ENCODE measurements at places on chromosomes 4 and X.

DNA sequence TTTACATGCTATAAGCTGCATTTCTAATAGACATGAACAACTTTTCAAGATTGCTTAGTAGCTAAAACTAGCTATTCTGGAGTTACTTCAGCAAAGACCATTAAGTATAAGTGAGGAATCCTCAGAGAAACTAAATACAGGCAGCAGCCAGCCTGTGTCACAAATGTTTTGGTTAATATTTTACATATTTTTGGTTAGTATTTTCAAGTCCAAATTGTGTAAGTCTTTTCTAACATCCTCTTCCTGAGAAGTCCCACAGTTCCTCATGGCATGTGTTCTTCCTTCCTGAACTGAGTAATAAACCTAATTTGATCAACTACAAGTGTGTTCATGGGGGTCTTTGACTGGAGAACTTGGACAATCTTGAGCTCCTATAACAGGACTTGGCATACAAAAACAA, 42.4 kb upstream of the MCF2 start:
- peak; percentile 19 for DNase-seq

DNA sequence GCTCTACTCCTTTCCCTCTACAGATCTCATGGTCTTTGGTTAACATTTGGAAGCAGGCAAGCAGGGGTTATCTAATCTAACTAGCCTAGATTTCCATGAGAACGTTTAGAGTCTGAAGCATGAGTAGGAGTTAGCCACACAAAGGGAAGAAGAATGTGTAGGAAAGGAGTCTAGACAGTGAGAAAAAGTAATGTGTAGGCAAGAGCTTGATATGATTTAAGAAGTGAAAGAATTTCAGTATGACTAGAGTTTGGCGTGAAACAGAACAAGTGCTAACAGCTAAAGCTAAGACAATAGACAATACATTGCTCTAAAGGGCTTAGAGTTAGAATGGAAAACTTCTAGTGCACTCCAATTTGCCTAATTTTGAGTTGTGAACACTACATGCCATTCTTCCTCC, 10.8 kb downstream of the CXCL8 start:
- no peak for DNase-seq

- peak; percentile 63 for DNase-seq
Observed at GRCh38 chrX:136055651-136056221, 70.5 kb downstream of the SLC9A6 start.

- no peak for DNase-seq
Observed at GRCh38 chr4:122434285-122434684, 22.2 kb downstream of the IL2 start.

- no peak for DNase-seq
Observed at GRCh38 chr4:2259541-2260343, 2.2 kb downstream of the MXD4 start.

All from fibroblast of skin of abdomen (primary cell).